ENCODE measurements at places on chromosomes 7 and 10.

GRCh38 chr10:49379596-49380410 lies 16.1 kb downstream of the DRGX start:
- no peak for DNase-seq

DNA sequence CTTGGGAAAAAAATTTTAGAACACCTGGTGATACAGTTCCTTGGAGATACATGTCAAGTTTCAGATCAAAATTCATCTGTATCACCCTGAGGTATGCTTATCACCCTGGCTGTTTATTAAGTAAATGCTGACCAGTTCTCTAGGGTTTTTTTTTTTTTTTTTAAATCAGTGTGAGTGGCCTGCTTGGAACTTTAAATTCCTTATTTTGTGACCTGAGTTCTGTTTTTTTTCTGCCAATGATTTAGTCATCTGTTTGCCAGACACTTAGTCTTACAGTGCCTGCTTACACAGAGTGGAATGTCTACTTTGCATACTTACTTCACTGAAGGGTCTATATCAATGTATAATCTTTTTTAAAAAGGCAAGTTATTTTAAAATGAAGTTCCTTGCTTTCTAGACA lies 1.8 kb downstream of the TSPAN13 start:
- no peak for DNase-seq

DNA sequence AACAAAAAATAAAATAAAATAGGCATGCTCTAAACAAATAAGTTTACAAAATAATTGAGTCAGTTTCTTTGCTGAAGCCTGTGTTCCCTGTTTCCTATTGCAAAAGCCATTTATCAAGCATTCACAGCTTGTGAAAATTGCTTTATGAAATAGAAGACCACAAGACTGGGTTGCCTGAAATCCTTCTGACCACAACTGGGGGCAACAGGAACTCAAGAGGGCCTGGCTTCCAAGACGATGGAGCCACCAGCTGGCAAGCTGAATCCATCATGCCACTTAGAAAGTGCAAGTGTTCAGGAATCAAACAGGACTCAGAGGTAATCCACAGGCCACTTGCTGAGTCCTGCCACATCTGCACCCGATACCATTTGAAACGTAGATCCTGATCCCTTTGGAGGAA lies 752 bp upstream of the ABCA13 start:
- DNase-seq: no peak

- DNase-seq: no peak
These were observed 18.8 kb downstream of the CHAT start for GRCh38 chr10:49632406-49633317.

- DNase-seq: no peak
These were observed 117.6 kb downstream of the HIP1 start for GRCh38 chr7:75621124-75621523.

- DNase-seq: no peak
These were observed 239.9 kb downstream of the CELF2 start for GRCh38 chr10:11257440-11258090.

GRCh38 chr7:16034353-16034752 lies 347.9 kb upstream of the MEOX2 start:
- DNase-seq: no peak

- no peak for DNase-seq
These were observed 255.3 kb downstream of the PTEN start for GRCh38 chr10:88118729-88119128.

GRCh38 chr10:80468806-80469421 lies 14.8 kb downstream of the TSPAN14 start:
- DNase-seq: peak; percentile 38

GRCh38 chr7:97865104-97865503 lies 7.1 kb downstream of the ASNS start:
- no peak for DNase-seq

GRCh38 chr7:44539669-44540506 lies 1.2 kb downstream of the NPC1L1 start:
- DNase-seq: no peak

GRCh38 chr7:25356534-25357151 lies 128.4 kb upstream of the NPVF start:
- DNase-seq: no peak

DNA sequence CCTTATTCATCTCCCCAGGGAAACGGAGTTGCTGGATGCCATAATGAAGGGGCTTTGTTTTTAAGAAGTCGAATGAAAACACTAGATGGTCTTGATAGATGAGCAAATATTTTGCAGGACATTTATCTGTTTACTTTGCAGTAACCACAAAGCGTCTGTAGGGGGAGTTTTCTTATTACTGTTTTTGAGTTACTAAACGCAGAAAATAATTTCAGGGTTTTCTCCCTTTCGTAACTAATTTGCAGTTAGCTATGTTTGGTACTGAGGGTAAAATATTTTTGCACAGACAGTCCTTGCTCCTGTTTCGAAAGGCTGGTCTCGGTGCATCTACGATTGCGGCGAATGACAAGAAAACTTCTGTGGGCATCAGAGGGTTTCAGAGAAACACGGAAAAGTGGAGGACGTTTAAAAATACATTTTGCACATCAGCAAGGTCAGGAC lies 505.6 kb upstream of the MKI67 start:
- DNase-seq: no peak

GRCh38 chr7:108236681-108237415 lies 106.7 kb upstream of the LAMB4 start:
- no peak for DNase-seq

DNA sequence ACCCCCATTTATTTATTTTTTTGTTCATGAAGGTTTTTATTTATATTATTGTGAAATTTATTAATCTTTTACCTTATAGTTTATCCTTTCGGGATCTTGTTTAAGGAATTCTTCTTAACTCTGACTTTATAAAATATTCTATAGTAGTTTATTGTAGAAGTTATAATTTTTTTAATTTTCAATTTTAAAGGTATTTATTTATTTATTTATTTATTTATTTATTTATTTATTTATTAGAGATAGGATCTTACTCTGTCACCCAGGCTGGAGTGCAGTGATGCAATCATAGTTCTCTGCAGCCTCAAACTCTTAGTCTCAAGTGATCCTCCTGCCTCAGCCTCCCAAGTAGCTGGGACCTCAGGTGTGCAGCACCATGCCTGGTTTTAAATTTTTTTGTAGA lies 56.0 kb downstream of the NRF1 start:
- DNase-seq: no peak

DNA sequence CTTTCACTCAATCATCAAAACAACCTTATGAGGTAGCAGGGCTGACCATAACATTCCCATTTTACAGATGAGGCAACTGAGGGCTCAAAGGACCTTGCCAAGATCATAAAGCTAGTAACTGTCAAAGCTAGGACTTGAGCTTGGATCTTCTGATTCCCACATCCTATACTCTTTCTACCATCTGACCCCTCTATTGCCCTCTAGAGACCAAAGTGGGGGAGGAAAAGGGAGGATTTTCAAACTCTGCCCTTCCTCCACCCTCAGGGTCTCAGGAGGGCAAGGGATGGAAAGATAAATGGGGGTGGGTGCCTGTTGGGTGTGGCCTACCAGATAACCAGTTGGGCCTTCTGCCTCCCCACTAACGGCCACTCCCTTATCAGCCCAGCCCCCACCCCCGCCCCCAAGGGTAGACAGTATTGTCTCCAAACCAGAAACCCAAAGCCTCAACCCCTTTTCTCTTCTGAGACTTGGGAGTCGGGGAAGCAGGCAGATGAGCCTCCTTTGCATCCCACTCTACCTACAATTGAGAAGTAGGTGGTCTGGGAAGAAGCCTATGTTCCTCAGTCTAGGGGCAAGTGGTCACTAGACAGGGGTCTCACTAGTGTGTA lies 7.9 kb downstream of the LDB1 start:
- DNase-seq: no peak

DNA sequence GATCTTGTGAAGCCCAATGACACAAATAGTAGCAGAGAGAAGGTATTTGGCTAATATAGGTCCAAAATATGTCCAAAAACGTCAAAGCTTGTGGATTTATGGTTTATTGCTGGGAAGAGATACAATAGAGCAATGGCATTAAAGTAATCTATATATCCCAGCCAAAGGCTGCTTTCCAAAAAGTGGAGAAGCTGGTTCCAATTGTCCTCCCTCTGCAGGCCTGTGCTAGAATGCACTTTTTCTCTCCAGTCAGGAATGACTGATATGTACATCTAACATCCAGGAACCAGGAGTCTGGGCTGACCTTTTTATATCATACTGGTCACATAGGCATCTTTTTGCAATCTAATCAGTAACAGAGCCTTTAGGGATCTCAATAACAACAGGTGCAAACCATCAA lies 167.1 kb upstream of the FAM3C start:
- no peak for DNase-seq

- DNase-seq: no peak
These were observed 19.0 kb upstream of the PRPS1L1 start for GRCh38 chr7:18046601-18047000.

GRCh38 chr7:92158660-92159575 lies 20.0 kb downstream of the LRRD1 start:
- DNase-seq: no peak

GRCh38 chr10:49560526-49560925 lies 21.6 kb upstream of the ERCC6 start:
- no peak for DNase-seq

- DNase-seq: no peak
These were observed 103.7 kb downstream of the GLI3 start for GRCh38 chr7:42133321-42133720.

- no peak for DNase-seq
These were observed 452.8 kb downstream of the SDK1 start for GRCh38 chr7:3753868-3754267.

DNA sequence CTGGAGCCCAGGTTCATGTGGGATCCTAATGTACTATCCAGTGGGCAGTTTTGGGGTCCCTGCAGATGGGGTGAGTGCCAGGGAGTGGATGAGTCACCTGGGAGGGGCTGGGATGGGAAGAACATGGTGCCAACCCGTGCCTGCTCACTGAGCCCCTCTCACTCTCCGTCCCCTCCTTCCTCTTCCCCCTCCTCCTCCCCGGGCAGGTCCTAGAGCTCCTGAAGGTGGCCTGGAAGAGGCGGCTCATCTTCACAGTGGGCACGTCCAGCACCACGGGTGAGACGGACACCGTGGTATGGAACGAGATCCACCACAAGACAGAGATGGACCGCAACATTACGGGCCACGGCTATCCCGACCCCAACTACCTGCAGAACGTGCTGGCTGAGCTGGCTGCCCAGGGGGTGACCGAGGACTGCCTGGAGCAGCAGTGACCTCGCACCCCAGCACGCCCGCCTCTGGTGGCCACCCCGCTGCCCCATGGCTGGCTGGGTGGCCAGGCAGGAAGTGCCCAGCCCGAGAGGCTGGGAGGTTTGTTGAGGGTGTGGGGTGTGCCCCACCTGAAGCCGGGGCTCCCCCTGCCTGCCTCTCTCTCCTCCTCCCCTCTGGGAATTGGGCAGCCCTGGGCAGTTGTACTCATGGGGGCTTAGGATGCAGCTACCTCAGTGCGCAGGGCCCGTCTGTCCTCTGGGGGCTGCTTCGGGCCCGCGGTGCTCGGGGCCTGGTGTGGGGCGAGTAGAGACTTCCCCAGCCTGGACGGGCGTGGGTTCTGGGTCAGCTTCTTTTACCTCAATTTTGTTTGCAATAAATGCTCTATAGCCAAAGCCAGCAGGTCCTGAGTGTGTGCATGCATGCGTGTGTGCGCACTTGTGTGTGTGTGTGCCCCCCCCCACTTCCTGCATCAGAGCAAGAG lies 4.9 kb upstream of the UPK3B start:
- no peak for DNase-seq

- no peak for DNase-seq
These were observed 41.0 kb downstream of the VWA2 start for GRCh38 chr10:114279901-114280644.

GRCh38 chr7:16585540-16585939 lies 58.9 kb downstream of the LRRC72 start:
- no peak for DNase-seq

DNA sequence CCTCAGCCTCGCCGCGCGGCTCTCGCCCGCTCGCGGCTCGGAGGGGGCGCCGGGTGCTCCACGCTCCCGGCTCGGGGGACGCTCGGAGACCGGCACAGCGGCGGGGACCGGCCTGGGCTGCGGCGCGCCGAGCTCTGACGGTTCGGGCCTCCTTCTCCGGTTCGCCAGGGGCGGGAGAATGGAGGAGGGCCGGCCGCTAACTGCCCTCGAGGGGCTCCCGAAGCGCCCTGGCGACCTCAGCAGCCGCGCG lies 232 bp upstream of the GRID1 start:
- no peak for DNase-seq

GRCh38 chr10:6086375-6087233 lies 2.2 kb upstream of the RBM17 start:
- peak; percentile 86 for DNase-seq

DNA sequence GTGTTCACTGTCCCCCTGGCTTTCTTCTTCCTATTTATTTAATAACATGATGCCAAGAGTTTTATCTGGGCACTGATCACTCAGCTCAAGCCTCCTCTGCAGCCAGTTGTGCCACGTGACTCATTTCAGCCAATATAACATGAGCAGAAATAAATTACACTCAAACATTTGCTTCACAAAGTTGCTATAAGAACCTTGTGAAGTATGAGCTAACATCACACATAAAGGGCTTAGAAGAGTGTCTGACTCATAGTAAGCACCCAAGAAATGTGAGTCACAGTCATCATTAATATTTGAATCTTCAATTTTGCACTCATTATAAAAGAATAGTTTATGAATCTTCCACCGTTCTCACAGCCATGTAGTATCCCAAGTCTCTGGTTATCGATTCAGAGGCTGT lies 414.6 kb upstream of the NPVF start:
- no peak for DNase-seq

DNA sequence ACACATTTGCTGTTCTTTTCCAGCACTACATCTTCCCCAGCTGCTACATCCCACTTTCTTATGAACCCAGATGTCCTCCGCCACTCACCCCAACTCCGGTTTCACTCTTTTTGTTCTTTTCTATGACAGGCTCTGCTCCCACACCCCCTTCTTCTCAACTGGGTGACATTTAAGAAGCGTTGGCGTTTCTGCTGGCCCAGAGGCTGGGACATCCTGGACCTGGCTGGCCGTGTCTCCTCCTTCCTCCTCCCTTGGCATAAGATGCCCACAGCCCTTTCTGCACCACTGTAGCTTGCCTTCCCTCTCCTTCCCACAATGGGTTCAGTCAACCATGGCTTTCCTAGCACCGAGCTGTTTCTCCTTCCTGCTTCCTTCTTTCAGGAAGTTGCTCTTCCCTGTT lies 9.4 kb upstream of the CALML5 start:
- DNase-seq: no peak

DNA sequence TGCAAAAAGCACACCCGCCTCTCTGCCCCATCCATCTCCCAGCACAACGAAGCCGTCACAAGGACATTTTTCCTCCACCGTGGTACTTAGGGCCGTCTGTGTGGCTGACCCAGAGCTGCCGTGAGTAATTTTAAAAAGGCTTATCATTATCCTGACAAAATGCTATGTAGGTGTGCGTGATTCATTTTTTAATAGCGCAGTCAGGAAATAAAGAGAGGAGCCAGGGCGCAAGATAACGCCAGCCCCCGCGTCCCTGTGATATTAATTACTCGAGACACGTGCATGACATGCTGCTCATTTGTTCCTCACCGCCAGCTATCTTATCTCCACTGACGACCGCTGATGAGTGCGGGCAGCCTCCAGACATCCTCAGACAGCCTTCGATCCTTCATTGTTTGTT lies 332.7 kb upstream of the PFKP start:
- no peak for DNase-seq
